Kidney epithelial cell (primary cell): ENCODE measurements at places on chromosomes 2 and 18. TPM values are rescaled to one million over a fixed set of nuclear protein-coding genes. Genes with fewer than 3 reads are reported as not detected.

Gene MYOM1
- total RNA-seq = 0.04 and 0.34 TPM in 2 replicates

Gene DYNAP
- total RNA-seq = not detected in 2 replicates

Gene STK16
- 17.7 and 30.0 TPM in 2 replicates for total RNA-seq

Gene HOXD13
- total RNA-seq = not detected in 2 replicates

Gene TSPYL6
- total RNA-seq = not detected in 2 replicates

Gene GCG
- total RNA-seq = not detected in 2 replicates

Gene TSN
- 64.1 and 65.2 TPM in 2 replicates for total RNA-seq

Gene CTLA4
- total RNA-seq = not detected in 2 replicates

Gene ZNF142
- total RNA-seq = 22.6 and 49.0 TPM in 2 replicates

Gene PRKAG3
- total RNA-seq = not detected in 2 replicates

Gene CDH20
- total RNA-seq = not detected in 2 replicates

Gene AQP12B
- not detected in 2 replicates for total RNA-seq

Gene LMAN2L
- 14.2 and 15.7 TPM in 2 replicates for total RNA-seq

Gene SETBP1
- total RNA-seq = 2.9 and 3.4 TPM in 2 replicates

Gene KLHL41
- 0.29 TPM in 1 of 2 replicates, not detected in the other for total RNA-seq

Gene CAMKMT
- 3.1 and 5.8 TPM in 2 replicates for total RNA-seq

Gene RIT2
- total RNA-seq = not detected in 2 replicates

Gene CDH19
- not detected in 2 replicates for total RNA-seq
